ENCODE measurements at places on chromosomes 3 and 15.

DNA sequence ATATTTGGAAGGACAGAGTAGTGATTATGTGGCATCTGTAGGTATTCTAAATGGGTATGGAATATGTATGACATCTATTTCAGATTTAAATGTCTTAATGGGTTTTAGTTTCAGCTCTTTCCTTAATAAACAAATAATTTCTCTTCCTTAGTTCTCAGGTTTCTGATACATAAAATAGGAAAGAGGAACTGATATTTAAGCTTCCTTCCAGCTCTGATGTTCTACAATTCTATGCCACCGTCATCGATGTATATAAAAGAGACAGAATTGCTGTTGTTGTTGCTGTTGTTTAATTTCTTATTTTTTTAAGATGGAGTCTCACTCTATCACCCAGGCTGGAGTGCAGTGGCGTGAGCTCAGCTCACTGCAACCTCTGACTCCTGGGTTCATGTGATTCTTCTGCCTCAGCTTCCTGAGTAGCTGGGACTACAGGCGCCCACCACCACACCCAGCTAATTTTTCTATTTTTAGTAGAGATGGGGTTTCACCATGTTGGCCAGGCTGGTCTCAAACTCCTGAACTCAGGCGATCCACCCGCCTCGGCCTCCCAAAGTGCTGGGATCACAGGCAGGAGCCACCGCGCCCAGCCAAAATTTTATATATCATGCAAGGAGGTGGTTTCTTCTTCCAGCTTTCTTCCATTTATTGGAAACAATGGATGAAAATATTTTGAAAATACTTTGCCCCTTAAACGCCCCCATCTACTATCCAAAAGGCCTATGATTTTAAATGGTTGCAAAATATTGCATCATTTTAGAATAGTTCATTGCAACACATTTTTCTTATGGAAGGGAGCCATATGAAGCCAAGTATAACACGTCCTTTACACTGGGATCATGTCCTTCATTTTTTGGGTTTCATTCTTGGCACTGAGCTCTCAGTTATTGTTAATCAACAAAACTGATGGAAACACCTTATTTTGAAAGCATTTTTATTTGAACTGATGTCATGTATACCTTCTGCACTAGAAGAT is 13.9 kb upstream of the C15orf61 start:
- DNase-seq, result no peak

DNA sequence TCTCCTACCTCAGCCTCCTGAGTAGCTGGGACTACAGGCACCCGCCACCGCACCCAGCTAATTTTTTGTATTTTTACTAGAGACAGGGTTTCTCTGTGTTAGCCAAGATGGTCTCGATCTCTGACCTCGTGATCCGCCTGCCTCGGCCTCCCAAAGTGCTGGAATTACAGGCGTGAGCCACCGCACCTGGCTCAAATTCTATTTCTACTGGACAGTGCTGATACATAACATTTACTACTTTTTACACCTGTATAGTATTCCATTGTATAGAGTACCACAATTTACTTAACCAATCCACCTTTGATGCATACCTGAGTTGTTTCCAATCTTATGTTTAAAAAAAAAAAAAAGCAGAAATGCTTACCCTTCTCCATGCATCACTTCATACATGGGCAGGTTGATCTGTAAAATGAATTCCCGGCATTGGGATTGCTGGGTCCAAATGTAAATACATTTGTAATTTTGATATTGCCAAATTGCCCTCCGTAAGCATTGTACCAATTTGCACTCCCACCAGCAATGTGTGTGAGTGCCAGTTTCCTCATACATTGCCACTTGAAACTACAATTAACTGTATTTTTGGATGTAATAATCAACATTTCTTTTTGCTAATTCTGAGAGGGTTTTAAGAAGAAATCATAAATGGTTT is 94.5 kb downstream of the NPTN start:
- DNase-seq, result no peak

- DNase-seq, result no peak
These were observed 414.5 kb upstream of the MDFIC2 start for GRCh38 chr3:70726961-70727360.

GRCh38 chr3:81758275-81758674 is 3.2 kb downstream of the GBE1 start:
- DNase-seq, result no peak

GRCh38 chr15:41656188-41656587 is 4.0 kb upstream of the MGA start:
- DNase-seq, result no peak

GRCh38 chr3:11172096-11172690 is 17.9 kb downstream of the HRH1 start:
- no peak for DNase-seq

DNA sequence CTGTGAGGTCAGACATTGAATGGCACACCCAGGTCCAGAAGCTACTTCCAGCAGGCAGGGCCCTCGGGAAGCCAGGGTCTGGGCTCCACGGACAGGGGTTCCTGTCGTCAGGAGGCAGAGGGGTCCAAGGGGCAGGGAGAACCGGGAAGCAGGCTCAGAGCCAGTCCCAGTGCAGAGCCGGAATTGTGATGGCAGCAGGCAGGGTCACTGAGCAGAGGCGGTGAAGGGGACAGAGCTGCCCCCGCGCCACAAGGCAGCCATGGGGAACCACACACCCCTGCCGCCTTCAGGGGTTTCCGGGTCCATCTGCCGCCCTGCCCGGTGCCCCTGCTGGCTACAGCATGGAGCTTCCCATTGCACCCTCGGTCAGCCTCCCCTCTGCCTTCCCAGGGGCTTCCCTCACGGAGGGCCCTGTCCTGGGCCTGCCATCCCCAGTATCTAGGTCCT is 136.9 kb downstream of the NSMCE3 start:
- no peak for DNase-seq

Measured in stimulated activated CD8-positive, alpha-beta memory T cell treated with anti-CD3 and anti-CD28 coated beads, Interleukin-2, amount 100 ng/mL, for 1 hour (primary cell).